Muscle of arm (tissue), 14 donors: ENCODE measurements at places on chromosomes 5 and 9. TPM values are rescaled to one million over a fixed set of nuclear protein-coding genes. Genes with fewer than 3 reads are reported as not detected.

DNA sequence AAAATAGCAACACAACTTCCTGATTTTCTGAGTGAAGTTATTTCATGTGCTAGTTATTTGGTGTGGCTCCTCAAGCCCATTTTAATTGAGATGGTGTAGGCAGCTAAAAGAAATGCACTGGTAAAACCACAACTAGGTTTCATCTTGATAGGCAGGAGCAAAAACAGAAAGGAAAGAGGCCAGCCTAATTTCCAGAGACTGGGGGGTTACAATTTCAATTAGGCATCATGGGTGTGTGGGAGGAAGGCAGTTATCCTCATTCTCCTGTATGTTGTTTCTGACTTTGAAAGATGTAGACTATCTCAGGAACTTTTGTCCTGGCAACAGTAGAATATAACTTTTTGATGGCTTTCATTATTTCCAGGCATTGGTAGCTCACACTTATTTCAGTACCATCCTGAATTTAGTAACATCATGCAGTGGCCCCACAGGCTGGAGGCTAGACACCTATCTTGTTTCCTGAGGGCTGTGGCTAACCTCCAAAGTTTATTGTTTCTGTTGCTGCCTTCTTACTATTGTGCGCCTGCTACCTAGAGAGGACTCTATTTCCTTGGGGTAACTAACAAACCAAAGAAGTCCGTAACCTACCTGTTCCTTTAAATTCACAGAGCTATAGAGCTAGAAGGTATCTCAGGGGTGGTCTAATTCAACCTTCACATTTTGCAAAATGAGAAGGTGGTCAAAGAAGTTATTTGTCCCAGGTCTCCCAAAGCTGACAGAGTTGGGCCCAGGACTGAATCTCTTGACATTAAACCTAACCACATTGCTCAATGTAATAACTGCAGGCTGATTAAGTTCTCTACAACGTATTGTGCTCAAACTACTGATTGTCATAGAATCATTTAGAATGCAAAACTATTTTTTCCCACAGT, 42.4 kb downstream of the FYB1 start:
- DNase-seq = no peak

DNA sequence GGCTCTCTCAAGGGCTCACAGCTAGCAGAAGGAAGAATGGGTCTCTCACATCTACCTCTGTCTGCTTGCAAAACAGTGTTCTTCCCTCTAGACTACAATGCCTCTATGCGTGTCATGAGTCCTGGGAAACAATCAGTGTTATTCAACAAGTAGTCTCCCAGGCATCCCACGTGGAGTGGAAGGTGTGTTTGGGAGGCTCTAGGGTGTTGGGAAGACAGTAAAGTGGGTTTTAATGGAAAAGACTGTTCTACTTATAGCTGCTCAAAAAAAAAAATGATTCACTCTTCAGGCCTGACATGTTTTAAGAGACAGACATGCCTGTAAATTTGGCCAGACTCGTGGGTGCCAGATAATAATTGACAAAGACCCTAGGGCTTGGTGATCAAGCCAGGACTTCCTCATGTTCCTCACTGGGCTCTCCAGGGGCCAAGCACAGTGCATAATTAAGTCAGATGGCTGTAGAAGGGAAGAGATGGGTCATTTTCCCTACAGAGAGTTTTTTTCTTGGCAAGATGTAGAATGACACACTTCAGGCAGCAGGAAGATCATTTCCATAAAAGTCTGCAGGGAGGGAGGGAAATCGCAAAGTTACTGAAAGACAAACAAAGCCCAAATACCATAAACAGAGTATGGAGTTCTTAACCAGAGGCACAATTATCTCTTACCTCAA, 246.4 kb downstream of the ACTL7B start:
- DNase-seq = peak; percentile 15

- DNase-seq = peak; percentile 85
Measured at GRCh38 chr5:176611435-176611834, 1.5 kb upstream of the GPRIN1 start.

OR2K2 gene
- not detected for polyA plus RNA-seq
